ENCODE measurements at places on chromosomes 2 and 18. TPM values are rescaled to one million over a fixed set of nuclear protein-coding genes. Genes with fewer than 3 reads are reported as not detected.

Gene DOCK10
- 14.3 TPM for total RNA-seq

DNA sequence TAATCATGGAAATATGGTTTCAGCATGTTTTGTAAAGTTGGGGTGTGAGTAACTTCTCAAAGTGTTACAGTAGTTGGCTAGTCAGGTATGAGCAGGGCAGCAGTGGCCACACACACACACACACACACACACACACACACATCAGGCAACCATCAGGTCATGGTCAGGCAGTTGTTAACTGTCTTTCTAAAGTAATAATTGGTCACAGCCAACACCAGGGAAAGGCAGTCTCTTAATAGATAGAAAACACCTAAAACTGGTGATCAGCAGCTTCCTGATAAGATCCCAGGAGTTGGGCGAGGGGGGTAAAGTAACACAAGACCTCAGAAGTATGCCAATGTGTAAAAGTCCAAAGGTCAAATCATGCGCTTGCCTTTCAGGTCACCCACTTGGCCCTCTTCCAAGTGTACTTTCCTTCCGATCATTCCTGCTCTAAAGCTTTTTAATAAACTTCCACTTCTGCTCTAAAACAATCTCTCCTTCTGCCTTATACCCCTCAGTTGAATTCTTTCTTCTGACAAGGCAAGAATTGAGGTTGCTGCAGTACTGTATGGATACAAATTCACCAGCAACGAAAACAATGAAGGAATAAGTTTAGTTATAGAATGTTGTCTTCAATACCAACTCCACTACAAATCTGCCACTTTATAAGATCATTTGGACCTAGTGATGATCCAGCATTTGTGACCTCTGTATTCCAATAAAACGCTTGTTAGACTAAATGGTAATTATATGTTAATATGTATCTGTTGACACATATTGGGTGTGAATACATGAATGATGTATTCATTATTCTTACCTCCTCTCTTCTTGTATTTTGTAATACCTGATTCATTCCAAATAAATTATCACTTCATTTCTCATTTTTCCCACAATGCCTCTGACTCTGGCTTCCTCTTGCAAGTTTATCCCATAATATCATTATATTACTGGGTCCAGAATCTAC, 254.3 kb downstream of the METTL4 start:
- H3K27me3 ChIP-seq = peaks cover 25% of the 10 kb centered on the region
- H3K27ac ChIP-seq = no peak overlapping the region
- H3K4me3 ChIP-seq = no peak overlapping the region

Gene CCDC68
- total RNA-seq = not detected

Gene MARCO
- not detected for total RNA-seq

Gene TCF7L1
- total RNA-seq = 35.0 TPM

GRCh38 chr18:11224153-11224552, 74.8 kb upstream of the PIEZO2 start:
- H3K36me3 ChIP-seq = no peaks in the 10 kb centered on the region
- no peak for DNase-seq
- no peak overlapping the region for H3K27ac ChIP-seq
- no peaks in the 10 kb centered on the region for H3K27me3 ChIP-seq
- H3K4me1 ChIP-seq = no peaks in the 10 kb centered on the region
- no peak overlapping the region for H3K4me3 ChIP-seq

- no peaks in the 10 kb centered on the region for H3K36me3 ChIP-seq
- H3K4me1 ChIP-seq = peaks cover 7% of the 10 kb centered on the region
- DNase-seq = no peak
- no peak overlapping the region for H3K27ac ChIP-seq
- no peak overlapping the region for H3K4me3 ChIP-seq
Measured at GRCh38 chr18:66792466-66792865, 188.6 kb upstream of the CDH19 start.

DNA sequence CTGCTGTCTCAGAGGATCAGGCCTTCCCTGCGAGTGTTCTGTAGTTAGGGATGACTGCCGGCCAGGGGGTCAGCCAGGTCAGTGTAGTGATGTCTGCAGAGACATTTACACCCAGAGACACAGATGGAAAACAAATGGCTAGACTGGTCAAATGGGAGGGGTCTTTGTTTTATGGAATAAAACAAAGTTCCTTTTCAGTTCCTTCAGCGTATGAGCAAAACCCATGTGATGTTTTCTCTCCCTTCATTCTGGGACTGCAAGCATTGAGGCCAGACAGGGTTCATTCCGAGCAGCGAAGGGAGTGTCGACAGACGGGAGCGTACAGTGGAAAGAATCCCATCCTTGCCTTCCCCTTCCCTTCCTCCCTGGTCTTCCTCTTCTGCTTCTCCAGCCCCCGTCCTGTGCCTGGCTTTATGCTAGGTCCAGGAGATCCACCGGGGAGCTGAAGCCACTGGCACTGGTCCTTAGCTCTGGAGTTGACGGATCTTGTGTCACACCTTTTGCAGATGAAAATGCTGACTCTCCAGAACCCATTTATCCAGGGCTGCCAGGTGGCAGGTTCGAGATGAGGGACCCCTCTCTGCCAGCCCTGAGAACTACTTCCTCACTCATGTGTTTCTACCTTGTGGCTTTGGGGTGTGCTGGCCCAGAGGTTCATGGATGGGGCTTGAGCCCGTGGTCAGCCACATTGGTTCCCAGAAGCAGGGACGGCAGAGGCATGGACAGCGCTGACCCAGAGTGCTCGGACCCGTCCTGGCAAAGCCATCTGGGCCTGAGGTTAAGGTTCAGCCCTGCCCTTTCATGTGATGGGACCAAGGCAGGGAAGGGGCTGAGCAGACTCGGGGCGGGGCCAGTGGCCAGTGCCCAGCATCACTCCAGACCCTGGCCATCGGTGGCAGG, 24.2 kb downstream of the ITGB1BP1 start:
- no peaks in the 10 kb centered on the region for H3K27me3 ChIP-seq
- H3K27ac ChIP-seq = peak overlapping the region; percentile 90
- peaks cover 16% of the 10 kb centered on the region for H3K4me1 ChIP-seq
- DNase-seq = peak; percentile 66

Gene ZNF385B
- 0.25 TPM for total RNA-seq

DNA sequence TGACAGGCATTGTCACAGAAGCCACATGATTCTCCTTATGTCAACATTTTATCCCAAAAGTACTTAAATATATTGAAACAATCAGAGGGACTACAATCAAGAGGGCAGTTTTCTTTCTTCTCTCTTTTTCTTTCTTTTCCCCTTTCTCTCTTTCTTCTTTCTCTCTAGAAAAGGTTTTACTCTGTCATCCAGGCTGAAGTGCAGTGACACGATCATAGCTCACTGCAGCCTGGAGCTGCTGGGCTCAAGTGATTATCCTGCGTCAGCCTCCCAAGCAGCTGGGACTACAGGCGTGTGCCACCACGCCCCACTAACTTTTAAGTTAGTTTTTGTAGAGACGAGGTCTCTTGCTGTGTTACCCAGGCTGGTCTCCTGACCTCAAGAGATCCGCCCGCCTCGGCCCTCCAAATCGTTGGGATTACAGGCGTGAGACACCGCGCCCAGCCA, 1.0 kb upstream of the PRKD3 start:
- peak overlapping the region; percentile 93 for H3K27ac ChIP-seq
- peaks cover 48% of the 10 kb centered on the region for H3K4me1 ChIP-seq
- DNase-seq = no peak
- H3K27me3 ChIP-seq = no peaks in the 10 kb centered on the region
- H3K4me3 ChIP-seq = peak overlapping the region; percentile 80

DNA sequence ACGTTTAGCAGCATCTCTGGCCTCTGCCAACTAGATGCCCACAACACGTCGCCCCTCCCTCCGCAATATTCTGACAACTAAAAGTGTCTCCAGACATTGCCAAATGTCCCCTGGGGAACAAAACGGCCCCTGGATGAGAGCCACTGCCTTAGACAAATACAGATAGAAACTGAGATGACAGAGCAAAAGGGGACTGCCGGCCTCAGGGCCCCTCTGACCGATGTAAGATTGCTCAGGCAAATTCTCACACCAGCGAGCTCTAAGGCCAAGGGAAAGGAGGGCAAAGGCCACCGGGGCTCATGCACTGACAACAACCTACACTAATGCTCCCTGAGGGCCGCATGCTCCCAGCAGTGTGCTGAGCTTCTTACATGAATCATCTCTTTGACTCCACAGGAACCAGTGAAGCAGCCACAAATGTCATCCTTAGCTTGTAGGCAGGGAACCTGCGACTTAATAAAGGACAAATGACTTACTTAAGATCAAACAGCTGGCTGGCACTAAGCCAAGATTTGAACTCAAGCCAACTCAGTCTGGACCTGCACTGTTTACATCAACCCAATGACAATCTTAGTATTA, 228.5 kb downstream of the TTC32 start:
- no peaks in the 10 kb centered on the region for H3K27me3 ChIP-seq
- H3K4me1 ChIP-seq = peaks cover 43% of the 10 kb centered on the region
- no peaks in the 10 kb centered on the region for H3K36me3 ChIP-seq
- no peak overlapping the region for H3K4me3 ChIP-seq
- peak overlapping the region; percentile 42 for H3K27ac ChIP-seq

GRCh38 chr2:65275141-65275915, 47.7 kb downstream of the ACTR2 start:
- peaks cover 20% of the 10 kb centered on the region for H3K36me3 ChIP-seq
- H3K27me3 ChIP-seq = no peaks in the 10 kb centered on the region
- no peak for DNase-seq
- H3K4me3 ChIP-seq = no peak overlapping the region
- H3K27ac ChIP-seq = no peak overlapping the region
- H3K4me1 ChIP-seq = peaks cover 44% of the 10 kb centered on the region

DNA sequence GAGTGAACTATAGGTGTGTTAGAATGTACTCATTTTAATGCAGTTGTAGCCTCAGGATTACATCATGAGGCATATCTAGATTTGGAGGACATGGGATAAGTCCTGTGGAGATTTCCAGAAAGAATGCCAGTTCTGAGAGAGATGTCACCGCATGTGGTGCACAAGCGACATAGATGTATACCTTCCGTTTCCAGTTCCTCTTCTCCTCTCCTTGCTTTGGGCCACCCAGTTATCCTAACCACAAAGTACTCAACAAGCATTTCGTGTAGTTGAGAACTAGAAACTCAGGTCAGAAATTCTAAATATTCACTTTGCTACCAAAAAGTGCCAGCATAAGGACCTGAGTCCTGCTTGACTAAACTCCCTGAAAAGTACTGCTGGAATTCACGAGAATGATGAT, 66.5 kb downstream of the KCTD18 start:
- no peak overlapping the region for H3K27ac ChIP-seq
- peaks cover 50% of the 10 kb centered on the region for H3K36me3 ChIP-seq
- no peak for DNase-seq
- peaks cover 9% of the 10 kb centered on the region for H3K4me1 ChIP-seq

- no peak overlapping the region for H3K4me3 ChIP-seq
- H3K27ac ChIP-seq = no peak overlapping the region
- peaks cover 6% of the 10 kb centered on the region for H3K4me1 ChIP-seq
- H3K27me3 ChIP-seq = no peaks in the 10 kb centered on the region
- DNase-seq = no peak
Measured at GRCh38 chr2:177753682-177754491, 318.7 kb downstream of the PDE11A start.

DNA sequence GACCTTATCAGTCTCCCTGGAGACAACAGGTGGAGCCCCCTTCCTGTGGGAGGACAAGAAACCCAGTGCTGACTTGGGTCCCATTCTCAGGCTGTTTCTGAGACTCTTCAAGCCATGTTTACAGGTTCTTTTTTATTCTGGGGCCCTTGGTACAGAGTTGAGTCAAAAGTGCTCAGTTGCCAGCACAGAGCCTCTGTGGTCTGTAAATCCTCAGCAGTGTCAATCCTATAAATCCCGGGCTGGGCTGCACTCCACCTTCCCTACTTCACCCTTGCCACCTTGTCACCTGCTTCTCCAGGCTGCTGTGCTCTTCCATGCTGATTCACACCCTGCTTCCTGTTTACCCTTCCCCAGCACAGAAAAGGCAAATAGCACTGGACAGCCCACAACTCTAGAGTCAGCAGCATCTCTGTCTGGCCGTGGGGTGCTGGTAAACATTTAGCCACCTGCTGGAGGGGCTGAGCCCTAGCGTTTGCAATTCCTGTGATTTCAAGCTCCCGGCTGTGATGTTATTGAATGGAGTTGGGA, 74.7 kb downstream of the TNFRSF11A start:
- H3K36me3 ChIP-seq = peaks cover 2% of the 10 kb centered on the region
- H3K4me1 ChIP-seq = no peaks in the 10 kb centered on the region
- H3K27ac ChIP-seq = no peak overlapping the region
- H3K4me3 ChIP-seq = no peak overlapping the region
- H3K27me3 ChIP-seq = peaks cover 15% of the 10 kb centered on the region
- DNase-seq = no peak

Gene NGEF
- not detected for total RNA-seq

GRCh38 chr2:225076125-225076524, 33.9 kb upstream of the DOCK10 start:
- no peaks in the 10 kb centered on the region for H3K4me1 ChIP-seq
- no peaks in the 10 kb centered on the region for H3K27me3 ChIP-seq
- no peaks in the 10 kb centered on the region for H3K36me3 ChIP-seq
- no peak overlapping the region for H3K27ac ChIP-seq

DNA sequence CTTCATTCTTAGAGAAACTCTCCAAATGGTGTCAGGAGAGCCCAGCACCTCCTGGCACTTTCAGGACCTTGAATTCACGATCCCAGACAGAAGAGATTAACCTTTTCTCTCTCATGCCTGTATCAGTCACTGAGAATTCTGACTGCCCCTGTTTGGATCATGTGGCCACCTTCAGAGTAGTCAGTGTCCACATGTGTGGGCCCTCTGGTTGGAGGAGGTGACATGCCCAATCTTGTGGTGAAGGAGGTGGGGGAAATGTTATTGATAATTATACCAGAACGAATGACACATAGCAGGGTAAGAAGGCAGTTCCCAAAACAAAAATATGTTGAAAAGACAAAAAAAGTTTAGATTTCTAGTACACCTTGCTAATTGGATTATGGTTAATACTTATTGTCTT, 31.7 kb downstream of the UBXN4 start:
- no peaks in the 10 kb centered on the region for H3K27me3 ChIP-seq
- peaks cover 19% of the 10 kb centered on the region for H3K4me1 ChIP-seq
- H3K36me3 ChIP-seq = peaks cover 43% of the 10 kb centered on the region
- H3K4me3 ChIP-seq = no peak overlapping the region

Data from chondrocyte (in vitro differentiated cells).